8988T (cell line): ENCODE measurements at places on chromosomes 2 and 18.
A peak's percentile ranks its signal among the peaks of the same experiment; 100 is the strongest.

- no peak for DNase-seq
These were observed 12.0 kb upstream of the ATP6V1C2 start for GRCh38 chr2:10709290-10709939.

DNA sequence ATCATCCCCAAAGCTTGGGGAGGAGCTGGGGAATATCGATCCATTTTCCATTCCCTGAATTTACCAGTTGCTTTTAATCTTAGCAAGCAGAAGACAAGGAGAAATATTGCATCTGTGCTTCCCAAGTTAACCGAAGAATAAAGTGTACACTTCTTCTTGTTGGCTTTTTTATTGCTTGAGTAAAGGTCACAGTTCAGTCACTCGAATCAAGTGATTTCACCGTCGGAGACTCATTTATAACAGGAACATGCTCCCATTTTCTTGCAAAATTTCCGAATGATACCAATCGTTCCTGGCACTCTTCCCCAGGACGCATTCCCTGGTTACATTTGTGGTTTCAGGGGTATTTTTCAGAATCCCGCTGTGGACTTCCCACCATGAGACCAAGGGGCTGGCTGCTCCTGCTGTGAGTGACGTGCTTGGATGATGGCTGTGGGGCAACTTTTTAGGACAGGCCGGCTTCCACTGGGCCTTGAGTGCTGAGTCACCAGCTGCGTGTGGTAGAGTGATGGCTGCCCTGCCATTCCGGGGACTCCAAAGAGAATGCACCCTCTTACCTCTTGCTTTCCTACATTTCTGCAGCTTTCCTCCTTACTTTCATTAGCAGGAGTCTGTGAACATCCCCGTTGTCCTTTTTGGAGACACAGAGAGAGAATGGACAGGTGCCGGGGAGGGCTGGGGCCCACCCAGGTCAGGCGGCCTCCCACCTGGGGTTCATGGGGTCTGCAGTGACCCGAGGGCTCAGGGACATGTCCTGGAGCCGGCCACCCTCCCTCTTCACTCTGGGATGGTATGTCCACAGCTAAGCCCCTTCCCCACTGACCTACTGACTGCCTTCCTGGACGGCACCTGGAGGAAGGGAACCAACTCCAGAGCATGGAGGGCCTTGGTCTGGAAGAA, 60.7 kb upstream of the HDAC4 start:
- DNase-seq = no peak

GRCh38 chr2:225466891-225467604, 67.5 kb downstream of the NYAP2 start:
- no peak for DNase-seq

DNA sequence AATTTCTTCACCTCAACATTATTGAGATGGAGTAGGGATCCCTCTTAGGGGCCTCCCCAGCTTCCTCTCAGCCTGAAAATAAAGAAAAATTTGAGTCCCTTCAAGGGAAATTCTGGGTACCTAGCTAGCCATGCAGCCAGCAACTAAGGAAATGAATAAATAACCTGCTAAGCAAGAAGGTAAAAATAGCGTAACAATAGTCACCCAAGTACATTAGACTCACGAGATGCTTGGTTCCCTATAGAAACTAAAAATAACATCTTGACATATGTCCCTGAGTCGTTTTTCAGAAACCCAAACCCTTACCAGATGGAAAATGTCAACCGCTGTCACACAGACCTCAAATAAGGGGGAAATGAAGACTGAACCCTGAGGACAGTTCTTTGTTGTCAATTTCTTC, 51.9 kb downstream of the CACNB4 start:
- DNase-seq = no peak

GRCh38 chr2:47767880-47768609, 14.9 kb upstream of the MSH6 start:
- peak; percentile 32 for DNase-seq

- DNase-seq = no peak
These were observed 19.7 kb downstream of the CLUL1 start for GRCh38 chr18:616380-616995.

- no peak for DNase-seq
These were observed 236.0 kb downstream of the LDLRAD4 start for GRCh38 chr18:13454363-13455150.
